ENCODE measurements at places on chromosomes 2 and 18.
A peak's percentile ranks its signal among the peaks of the same experiment; 100 is the strongest.

GRCh38 chr2:61726456-61727209 lies 127.2 kb downstream of the FAM161A start:
- DNase-seq, result no peak

- DNase-seq, result no peak
Measured at GRCh38 chr2:237065071-237065377, 20.7 kb upstream of the COPS8 start.

GRCh38 chr2:230358305-230358704 lies 31.3 kb downstream of the SP140L start:
- no peak for DNase-seq

- DNase-seq, result no peak
Measured at GRCh38 chr2:147843391-147843863, 1.4 kb upstream of the ACVR2A start.

- no peak for DNase-seq
Measured at GRCh38 chr18:23056315-23056714, 79.0 kb upstream of the CABLES1 start.

DNA sequence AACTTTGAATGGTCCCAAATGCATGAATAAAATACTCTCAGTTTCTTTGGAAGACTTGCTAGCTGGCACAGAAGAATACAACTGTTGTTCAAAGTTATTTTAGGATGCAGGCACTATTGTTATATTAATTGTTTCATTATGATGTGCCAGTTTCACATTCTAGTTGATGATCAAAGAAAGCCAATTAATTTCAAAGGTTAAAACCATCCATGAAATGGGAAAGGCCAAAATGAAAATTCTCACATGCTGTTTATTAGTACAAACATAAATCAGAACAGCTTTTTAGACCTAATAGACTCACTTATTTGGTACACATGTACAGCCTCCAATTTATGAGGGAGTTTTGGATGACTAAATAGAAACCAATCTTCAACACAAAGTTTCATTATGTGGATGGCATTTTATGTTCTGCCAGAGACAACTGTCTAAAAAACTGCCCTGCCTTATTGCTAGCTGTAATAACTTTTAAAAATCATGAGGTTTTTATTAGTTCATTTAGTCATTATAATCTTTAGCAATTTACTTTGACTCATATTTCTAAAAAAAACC lies 42.2 kb downstream of the RFTN2 start:
- DNase-seq, result no peak

GRCh38 chr18:32469691-32470459 lies 807 bp downstream of the GAREM1 start:
- no peak for DNase-seq

GRCh38 chr2:111898703-111899514 lies 502 bp downstream of the MERTK start:
- DNase-seq, result no peak

DNA sequence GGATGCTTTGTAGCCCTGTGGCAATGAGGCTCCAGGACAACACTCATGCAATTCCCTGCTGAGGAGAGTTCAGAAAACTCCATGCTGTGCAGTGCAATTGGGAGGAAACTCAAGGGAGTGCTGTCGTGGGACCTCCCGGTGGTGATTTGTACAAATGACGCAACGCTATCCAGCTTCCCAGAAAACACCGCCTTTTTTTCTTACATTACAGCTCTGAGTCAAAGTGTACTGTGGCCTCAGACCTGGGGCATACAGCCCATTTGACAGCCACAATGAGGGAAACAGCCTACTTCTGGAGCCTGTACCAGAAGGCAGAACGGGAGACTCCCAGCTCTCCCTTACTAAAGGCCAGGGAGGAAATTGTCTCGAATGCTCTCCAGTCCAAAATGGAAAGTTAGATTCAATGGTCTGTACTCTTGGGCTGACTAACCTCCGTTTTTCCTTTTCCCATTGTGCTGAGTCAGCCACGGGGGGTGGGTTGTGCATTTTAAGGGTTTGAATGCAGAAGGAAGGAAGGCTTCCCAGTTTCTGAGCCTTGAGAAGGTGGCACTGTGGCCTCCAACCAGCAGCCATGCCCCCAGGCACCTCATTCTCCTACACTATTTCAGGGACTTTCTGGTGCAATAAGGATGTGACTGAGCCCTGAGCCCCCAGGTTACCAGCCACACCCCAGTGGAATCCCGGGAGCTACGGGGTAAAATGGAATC lies 16.4 kb upstream of the CYP1B1 start:
- DNase-seq, result peak; percentile 95
